ENCODE measurements at places on chromosomes 4 and X.

- ATAC-seq, result no peak
Observed at GRCh38 chrX:74527350-74527749, 87.1 kb downstream of the RLIM start.

- peak; percentile 79 for ATAC-seq
Observed at GRCh38 chr4:82780752-82781231, 17.8 kb downstream of the SCD5 start.

DNA sequence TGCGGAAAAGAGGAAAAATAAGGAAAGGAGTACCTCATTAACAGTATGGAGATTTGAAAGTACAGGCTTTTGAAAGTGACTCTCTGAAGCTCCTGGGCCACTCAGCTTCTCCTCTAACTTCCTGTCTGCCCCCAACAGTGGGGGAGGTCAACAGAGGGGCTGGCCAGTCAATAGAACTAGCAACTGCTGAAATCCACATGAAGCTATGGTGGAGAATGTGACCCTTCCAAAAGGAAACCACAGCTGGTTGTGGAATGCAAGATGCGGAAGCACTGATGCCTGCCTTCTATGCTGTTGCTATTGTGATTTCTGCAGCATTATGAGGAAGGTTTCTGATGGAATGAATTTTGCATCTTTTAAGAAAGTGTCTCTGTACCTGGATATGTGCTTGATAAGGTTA is 2.4 kb downstream of the CORIN start:
- ATAC-seq, result no peak

- peak; percentile 76 for ATAC-seq
Observed at GRCh38 chr4:4334798-4335520, 44.9 kb downstream of the ZBTB49 start.

DNA sequence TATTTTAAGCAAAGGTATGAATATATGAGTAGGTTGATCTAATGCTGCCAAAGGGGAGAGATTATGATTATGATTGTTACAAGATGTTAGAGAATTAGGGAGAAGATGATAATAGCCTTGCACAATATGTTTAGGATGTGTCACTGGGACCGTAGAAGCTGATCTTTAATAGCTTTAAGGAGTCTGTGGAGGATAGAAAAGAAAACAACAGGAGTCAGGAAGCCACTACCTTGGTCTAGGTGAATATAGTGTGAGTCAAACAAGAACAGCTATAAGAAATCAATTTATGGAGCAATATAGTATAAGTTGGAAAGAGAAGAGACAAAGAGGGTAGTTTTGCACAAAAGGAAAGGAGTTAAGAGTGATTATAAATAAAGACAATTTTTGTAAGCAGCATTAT is 232.7 kb downstream of the FSTL5 start:
- no peak for ATAC-seq

DNA sequence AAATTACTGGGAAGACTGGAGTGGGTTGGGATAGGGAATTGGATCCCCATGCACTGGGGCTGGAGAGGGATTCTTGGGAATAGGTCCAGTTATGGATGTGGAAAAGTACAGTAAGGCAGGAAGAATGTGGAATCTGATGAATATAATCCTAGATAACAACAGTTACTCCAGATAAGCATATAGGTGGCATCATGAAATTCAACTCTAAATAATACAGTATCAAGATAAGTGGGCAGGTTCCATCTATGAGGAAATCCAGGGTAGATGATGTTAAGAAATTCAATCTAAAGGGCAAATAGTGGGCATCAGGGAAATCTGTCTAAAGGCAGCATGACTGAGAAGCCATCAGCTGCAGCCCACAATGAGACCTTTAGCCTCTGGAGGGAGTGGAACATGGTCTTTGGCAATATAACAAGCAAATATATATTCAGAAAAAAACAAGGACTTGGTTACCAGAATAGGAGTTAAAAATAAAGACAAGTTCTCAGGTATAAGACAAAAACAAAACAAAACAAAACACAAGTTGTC is 1.2 kb downstream of the DTHD1 start:
- ATAC-seq, result no peak

DNA sequence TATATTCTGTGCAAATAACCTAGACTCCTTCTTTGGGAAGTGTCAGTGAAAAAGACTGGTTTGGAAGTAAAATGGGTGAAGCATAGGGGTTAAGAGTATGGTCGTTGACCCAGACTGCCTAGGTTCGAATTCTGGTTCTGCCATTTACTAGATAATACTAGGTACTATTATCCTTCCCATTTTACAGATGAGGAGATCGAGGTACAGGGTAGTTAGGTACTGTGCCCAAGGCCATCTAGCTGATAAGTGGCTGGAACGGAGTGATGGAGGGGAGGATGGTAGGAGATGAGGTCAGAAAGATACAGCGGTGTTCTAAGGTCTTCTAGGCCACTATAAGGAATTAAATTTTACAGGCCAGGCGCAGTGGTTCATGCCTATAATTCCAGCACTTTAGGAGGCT is 11.1 kb downstream of the GLOD5 start:
- no peak for ATAC-seq

DNA sequence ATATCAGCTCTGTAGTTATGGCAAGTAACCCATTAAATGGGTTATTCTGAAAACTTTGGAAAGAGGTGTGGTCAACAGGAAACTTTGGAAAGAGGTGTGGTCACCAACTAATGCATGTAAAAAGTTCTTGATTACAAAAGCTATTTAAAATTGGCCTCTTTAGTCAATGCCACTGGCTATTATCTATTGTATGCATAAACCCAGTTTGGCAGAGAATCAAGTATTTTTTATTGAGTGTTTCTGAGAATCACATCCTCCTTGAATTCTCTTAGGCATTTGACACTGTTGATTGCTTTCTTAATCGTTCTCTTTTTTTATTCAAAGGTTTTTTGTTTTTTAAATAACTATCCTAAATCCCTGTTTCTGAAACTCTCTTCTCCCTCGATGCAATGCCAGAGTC is 7.5 kb downstream of the P2RY4 start:
- no peak for ATAC-seq

Data from motor neuron (in vitro differentiated cells).